ENCODE measurements at places on chromosomes 2 and 18.

DNA sequence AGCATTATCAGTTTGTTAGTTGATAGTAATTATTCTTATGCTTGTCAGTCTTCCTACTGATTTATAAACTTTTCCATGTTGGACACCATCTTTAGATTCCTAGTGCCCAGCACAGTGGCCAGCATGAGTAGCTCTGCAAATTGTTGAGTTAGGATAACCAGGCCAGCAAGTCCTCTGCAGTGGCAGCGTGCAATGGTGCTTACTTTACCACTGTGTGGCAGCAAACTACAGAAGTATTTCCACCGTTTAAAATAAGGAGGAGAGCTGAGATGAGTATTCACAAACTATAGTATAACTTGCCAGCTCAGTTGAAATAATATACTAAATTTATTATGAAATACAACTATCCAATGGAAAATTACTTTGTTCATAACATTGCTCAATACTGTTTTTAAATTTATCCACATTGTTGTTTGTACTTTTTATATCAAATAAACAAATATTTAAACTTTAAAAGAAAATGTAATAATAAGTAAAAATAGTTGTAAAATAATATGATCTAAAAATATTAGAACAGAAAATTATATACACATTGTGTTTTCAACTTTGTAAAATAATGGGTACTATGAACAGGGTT is 9.3 kb upstream of the THADA start:
- DNase-seq = peak; percentile 65

GRCh38 chr2:139067072-139067471 is 286.9 kb upstream of the NXPH2 start:
- DNase-seq = no peak

DNA sequence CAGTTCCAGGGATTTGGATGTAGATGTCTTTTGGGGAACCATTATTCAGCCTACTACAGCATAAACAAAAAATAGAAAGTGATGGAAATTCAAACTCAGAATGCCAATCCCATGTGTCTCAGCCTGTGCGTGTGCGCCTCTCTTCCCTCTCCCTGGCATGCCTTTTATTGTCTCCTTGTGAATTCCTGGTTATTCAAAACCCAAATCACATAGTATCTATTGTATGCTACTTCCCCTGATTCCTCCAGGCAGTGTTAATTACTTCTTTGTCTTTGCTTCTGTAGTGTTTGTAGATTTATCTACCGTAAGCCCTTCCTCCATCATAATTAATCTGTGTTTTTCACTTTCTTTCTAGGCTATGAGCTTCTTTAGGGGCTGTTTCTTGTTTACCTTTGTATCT is 38.9 kb downstream of the RHBDD1 start:
- DNase-seq = no peak

- DNase-seq = no peak
Observed at GRCh38 chr2:202147775-202148174, 74.7 kb downstream of the KIAA2012 start.

DNA sequence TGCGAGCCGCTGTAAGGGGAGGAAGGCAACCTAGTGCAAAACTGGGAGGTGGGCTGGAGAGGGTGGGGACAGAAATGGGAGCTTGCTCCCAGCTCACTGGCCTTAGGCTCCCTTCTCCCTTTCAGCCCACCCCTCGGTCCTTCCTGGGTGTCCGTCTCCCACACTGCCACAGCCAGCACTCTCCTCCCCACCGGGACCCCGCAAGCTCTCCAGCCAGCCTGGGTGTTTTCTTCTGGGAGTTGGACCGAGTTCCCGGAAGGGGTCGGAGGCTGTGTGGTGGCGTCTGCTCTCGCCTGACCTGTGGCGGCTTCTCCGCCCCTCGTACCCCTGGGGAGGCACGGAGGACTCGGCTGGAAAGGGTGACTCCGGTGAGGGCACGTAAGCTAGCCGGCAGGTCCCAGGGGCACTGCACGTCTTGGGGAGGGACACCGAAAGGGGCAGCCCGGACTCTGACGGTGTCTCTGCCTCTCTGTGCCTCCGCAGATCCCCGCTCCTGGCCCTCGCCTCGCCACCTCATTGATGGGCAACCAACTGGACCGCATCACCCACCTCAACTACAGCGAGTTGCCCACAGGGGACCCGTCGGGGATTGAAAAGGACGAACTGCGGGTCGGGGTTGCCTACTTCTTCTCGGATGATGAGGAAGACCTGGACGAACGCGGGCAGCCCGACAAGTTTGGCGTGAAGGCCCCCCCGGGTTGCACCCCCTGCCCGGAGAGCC is 1.1 kb downstream of the LRATD1 start:
- DNase-seq = peak; percentile 45

DNA sequence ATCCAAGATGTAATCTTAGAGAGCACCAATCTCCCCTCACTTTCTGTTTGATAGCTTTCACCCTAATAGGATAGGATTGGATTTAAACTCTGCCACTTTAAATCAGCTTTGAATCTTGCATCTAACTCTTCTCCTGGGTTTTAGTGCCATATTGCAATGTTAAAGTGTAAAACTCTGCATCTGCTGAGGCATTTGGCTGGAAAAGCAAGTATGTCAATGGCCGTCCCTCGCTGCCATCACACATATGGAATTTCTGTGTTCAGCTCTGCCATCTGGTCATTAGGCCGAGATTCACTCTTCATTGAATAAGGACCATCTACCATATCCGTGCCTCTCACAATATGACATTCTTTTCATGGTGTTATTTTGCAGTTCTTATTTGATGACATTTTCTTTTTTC is 728.1 kb upstream of the PIK3C3 start:
- peak; percentile 90 for DNase-seq

DNA sequence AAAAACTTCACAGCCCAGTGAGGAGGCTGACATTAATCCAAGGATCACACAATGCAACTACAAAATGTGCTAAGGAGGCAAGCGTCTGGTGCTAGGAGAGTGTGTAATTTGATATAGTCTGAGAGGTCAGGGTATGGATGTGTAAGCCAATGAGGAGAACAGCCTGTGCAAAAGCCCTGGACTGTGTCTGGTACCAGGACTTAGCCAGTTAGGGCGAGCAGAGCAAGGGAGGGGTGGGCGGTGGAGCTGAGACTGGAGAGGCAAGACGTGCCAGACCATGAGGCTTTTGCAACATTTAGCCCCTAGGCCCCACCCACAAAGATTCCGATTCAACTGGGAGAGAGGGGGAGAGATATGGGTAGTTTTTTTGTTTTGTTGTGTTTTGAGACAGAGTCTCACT is 33.5 kb upstream of the SPRED2 start:
- peak; percentile 77 for DNase-seq

- no peak for DNase-seq
Observed at GRCh38 chr2:8334866-8335325, 347.0 kb upstream of the ID2 start.

- DNase-seq = no peak
Observed at GRCh38 chr18:54506516-54507261, 84.4 kb upstream of the DYNAP start.

DNA sequence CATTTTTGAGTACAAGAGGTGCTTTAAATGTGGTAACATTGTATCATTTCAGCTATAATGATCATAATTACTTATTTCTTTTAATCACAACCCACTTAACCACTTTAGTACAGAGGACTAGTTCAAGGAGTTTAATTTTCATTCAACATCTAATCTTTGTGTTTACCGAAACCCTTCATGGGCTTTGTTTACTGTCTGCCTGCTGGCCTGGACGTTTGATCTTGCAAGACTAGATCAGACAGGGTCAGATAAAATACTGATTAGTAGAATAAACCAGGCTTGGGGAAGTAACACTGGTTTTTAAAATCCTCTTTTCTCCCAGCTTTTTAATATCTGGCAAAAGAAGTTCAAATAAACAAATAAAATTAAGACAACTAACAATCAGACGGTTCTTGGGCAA is 93.6 kb downstream of the SATB2 start:
- no peak for DNase-seq

DNA sequence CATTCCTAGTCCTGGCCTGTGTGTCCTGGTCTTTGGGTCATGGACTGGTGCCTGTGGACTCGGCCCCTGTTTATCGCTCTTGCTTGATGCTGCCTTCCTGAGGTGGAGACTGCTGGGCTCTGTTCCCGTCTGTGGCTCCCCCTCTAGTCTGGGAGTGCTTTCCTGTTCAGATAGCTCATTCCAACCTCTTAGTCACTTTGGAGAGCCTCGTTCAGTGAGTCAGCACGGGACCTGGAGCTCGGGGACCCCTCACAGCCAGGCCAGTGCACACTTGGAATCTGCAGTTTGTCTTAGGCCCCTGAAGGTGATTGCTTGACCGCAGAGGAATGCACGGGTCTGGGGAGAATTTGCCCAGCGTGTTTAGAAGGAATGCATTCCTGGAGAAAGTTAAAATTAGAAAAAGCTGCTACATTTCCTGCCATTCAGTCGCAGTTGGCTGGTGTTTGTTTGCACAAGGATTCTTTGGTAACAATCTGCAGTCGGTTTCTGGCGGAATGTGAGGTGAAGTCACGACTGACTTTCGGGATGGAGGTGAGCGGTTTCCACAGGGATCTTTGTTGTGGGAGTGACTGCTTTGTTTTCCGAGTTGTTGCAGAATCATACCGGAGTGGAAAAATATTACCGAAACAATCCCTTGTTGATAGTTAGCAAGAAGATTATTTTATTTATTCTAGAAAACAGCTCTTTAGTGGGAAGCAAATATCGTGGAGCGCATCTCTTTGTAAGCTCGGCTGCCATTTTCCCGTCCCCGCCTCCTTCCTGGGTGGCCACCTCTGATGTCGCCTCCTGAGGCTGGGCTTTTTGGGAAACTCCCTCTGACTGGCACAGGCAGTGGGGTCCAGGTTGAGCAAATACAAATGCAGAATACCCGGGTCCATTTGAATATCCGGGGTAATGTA is 29.6 kb downstream of the SH3BP4 start:
- no peak for DNase-seq

DNA sequence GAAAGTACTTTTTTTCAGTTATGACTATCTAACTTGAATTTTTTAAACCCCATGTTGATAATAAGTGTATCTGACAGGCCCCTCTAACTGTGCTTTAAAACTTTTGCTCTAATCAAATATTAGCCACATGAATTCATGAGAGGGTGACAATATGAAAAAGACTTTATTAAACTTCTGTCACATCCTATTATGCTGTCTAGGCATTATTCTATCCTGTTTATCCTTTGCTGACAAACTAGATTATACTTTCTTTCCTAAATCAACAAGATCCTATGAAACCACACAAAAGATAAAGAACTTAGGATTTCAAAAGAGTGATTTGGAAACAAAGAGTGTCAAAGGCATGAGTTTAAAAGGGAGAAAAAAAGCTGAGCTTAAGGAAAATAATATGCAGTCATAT is 57.8 kb downstream of the ST6GAL2 start:
- DNase-seq = no peak

DNA sequence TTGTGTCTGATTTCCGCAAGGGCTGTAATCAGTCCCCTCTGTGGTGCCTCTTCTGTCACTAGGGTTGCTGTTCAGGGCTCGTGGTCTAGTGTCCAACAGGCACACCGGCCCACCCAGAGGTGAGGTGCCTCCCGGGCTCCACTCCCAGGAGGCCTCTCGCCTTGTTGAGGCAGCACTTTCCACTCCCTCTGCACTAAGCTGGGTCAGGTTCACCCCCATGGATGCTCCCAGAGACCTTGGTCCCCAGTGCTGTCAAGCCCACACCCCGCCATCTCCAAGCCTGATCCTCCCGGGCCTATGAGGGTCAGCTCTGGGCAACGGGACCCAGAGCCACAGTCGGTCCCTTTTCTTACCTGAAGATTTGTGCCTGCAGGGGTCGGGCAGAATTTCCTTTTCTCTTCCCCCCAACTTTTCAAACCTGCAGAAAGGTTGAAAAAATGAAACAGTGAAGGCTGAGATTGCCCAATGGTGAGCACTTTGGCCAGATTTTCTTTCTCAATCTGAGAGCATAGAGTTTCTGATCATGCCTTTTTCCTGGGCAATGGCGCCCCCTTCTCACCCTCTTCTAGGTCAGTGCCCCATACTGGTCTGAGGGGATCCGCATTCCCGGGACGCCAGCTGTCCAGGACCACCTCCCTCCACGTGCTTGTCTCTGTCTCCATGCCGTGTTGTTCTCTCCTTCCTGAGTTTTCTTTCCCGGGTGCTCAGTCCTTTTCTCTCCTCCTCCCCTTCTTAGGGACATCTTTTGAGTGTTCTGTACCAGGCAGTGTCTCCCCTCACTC is 148.0 kb downstream of the ASB1 start:
- no peak for DNase-seq

DNA sequence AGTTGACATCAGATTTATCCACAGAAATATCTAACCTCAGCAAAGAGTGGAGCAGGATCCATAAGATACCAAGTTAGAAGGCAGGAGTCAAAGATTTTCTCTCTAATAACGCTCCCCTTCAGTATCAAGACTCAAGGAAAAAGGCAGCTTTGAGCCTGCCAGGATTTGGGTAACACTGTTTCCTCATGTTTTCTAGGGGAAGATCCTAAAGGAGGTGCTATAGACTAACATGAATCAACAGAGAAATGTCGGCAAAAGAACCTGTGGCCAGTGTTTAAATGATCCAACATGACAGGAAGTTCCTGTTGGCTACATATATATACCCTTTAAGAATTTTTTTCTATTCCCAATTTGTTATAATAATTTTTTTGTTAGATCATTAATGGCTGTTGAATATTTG is 402.3 kb downstream of the TGIF1 start:
- DNase-seq = no peak
